ENCODE measurements at places on chromosomes 13 and 19. TPM values are rescaled to one million over a fixed set of nuclear protein-coding genes. Genes with fewer than 3 reads are reported as not detected.

DNA sequence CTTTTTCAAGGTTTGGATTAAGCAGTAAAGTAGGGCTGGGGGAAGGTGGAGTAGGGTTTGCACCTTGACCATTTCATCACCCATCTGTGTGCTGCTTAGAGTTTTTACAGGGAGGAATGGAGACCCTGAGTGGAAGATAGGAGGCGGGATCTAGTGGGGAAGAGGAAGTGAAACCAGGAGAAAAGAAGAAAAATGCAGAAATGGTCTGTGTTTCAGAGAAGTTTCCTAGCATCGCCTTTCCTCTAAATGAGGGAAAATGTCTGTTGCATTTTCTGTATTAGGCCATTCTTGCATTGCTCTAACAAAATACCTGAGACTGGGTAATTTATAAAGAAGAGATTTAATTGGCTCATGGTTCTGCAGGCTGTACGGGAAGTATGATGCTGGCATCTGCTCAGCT lies 64.1 kb downstream of the TPT1 start:
- DNase-seq = no peak

HIF3A gene
- total RNA-seq = 235 TPM

UPK1A gene
- total RNA-seq = not detected

RUBCNL gene
- 5.0 TPM for total RNA-seq

DNA sequence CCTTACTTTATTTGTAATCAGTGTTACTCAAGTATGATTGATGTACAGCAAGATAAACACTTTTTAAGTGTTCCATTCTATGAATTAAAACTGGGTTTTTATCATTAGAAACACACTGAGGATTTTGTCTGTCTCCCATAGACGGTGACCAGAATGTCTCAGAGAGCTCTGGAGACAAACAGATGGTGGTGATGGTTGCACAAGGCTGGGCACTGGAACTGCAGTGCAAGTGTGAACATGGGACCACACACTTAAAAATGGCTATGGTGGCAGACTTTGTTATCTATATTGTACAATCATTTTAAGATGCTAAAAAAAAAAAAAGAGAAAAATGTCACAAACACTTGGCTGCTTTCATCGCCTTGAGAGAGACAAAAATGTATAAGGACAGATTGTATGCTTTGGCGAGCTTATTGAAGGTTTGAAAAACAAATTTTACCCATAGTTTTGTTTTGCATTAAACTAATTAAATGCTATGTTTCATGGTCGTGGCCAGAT lies 273.0 kb downstream of the SHISA2 start:
- DNase-seq = no peak

Measured in stomach (tissue), 19 donors.